ENCODE measurements at places on chromosomes 6 and 20. TPM values are rescaled to one million over a fixed set of nuclear protein-coding genes. Genes with fewer than 3 reads are reported as not detected.

DNA sequence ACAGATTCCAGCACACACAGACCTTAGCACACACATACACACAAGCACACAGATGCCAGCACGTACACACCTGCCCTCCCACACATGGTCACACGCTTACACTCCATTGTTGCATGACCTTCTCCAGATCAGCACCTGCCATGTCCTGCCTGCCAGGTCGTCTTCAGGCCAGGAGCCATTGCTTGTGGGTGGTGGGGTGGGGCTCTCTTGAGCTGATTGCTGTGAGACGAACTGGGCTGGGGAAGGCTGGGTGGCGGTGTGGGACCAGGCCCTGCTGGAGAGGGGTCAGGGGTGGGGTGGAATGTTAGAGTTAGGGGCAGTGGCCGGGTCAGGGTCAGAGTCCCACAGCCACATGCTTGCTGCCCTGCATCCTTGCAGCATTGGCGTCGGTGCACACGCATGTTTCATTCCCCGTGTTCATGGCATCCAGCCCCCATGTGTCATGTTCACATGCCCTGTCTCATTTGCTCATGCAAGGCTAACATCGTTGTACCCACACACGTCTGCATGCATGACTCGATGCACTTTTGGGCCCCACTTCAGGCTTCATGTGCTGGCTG is 6.5 kb upstream of the NPBWR2 start:
- DNase-seq = no peak

- no peak for DNase-seq
Observed at GRCh38 chr6:157536223-157536545, 155.2 kb downstream of the ZDHHC14 start.

GRCh38 chr20:4802023-4802422 is 80.3 kb downstream of the PRND start:
- no peak for DNase-seq

The HEBP2 gene
- total RNA-seq = 44.3 TPM

The TCP11 gene
- total RNA-seq = not detected

- no peak for DNase-seq
Observed at GRCh38 chr6:107736713-107737396, 87.3 kb downstream of the SCML4 start.

- no peak for DNase-seq
Observed at GRCh38 chr20:60240415-60240814, 282.2 kb downstream of the CDH26 start.

DNA sequence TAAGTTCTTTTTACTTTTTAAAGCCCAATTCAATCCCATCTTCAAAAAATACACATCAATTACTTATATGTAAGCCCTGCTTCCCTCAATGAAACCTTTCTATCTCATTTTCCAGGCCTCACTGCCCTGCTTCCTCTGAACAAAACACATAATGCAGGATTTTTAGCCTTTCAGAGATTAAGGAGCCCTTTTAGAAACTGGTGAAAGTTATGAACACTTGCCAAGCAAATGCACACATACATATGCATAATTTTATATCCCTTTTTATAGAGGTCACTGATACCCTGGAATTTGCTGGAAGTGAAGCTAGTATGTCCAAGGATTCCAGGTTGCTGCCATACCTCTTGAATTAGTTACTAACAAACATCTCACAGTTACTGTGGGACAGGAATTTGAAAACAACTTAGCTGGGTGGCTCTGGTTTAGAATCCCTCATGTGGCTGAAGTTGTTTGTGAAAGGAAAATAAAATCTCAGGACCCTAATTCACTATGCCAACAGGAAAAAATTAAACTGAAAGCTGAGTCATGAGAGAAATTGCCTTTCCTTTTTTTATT is 75.8 kb downstream of the UBE3D start:
- no peak for DNase-seq

The PDYN gene
- not detected for total RNA-seq

DNA sequence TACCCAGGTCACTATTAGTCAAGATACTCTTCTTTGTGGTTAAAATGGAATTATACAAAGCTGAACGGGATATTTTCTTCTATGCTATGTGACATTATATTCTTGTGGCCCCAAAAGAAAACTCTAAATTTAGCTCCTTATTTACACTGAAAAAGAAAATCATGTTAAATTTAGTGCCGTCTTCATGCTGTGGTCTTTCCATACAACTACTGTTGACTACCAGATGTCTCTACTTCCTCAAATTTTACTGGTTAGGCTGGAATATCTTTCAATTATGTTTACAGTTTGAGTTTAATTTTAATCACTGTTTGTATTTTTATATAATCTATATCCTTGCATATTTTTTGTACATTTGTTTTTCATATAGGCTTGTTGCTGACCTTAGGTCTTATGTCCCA is 95.6 kb upstream of the FOXO3 start:
- DNase-seq = no peak

The SLC44A4 gene
- 6.2 TPM for total RNA-seq

GRCh38 chr6:155185544-155185943 is 78.3 kb upstream of the CLDN20 start:
- DNase-seq = no peak

DNA sequence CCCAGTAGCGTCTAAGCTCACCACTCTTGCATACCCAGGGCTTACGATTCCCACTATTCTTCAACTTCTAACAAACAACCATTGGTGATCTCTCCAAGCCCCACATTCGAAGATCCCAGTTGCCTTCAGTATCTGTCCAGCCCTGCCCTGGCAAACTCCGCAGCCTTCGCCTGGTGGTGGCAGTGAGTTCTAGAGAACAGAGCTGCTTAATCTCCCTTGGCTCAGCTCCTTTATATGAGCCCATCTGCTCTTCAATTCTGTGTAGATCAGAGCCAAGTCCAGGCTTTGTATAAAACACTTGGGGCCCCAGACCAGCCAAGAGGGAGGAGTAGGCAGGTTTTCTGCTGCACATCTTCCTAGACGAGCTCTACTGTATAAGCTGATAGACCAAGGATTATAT is 193.3 kb downstream of the PHACTR1 start:
- DNase-seq = no peak

The TPX2 gene
- total RNA-seq = 0.10 TPM

GRCh38 chr6:143117108-143117507 is 56.4 kb downstream of the AIG1 start:
- no peak for DNase-seq

DNA sequence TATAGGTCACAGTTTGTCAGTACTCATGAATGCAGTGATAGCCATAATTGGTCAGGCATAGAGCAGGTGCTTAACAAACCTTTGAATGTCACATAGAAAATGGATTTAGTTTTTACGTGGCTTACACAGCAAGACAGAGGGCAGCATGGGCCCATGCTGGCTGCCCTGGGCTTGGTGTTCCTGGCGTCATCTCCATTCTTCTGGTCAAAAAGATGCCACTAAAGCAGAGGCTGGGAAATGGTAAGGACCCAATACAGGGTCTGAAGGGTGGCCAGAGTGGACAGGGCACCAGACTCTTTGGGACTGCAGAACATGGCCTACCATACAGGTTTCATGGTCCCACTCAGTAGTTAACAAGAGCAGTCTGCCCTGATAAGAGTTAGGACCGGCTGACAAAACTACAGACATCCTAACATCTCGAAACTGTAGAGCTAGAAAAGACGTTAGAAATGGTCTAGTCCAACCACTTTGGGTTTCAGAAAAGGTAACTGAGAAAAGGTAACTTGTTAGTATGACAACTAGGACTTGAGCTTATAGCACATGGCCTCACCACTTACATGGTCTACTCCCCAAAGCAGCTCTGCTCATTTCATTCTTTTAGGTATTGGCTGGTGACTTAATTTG is 22.6 kb downstream of the HEBP2 start:
- no peak for DNase-seq

DNA sequence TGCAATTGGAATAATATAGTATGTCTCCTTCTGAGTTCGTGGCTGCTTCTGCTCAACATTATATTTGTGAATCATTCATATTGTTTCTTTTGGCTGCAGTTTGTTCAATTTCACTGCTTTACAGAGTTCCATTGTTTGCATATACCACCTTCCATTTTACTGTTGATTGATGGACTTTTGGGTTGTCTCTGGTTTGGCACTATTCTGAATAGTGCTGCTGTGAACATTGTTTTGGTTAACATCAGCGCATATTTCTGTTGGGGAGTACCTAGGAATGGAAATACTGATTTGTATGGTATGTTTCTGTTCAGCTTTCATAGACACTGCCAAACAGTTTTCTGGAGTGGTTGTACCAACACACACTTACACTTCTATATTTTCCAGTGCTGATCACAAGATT is 46.9 kb downstream of the UST start:
- no peak for DNase-seq

The COL9A3 gene
- total RNA-seq = 0.83 TPM

- no peak for DNase-seq
Observed at GRCh38 chr6:16511723-16512489, 249.4 kb downstream of the ATXN1 start.

- DNase-seq = no peak
Observed at GRCh38 chr6:37160922-37161778, 8.8 kb upstream of the PIM1 start.

The EMILIN3 gene
- 1.5 TPM for total RNA-seq

DNA sequence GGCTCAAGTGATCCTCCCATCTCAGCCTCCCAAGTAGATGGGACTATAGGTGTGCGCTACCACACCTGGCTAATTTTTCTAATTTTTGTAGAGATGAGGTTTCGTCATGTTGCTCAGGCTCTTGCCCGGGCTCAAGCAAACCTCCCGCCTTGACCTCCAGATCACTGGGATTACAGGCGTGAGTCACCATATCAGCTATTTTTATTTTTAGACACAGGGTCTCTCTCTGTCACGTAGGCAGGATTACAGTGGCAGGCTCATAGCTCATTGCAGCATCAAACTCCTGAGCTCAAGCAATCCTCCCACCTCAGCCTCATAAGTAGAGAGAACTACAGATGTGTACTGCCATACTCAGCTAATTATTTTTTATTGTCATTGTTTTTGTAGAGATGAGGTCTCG is 41.7 kb downstream of the SLC23A2 start:
- no peak for DNase-seq

The DLL1 gene
- 2.0 TPM for total RNA-seq

All from ovary (tissue), 10 donors.